ENCODE measurements at places on chromosomes 11 and 22.

GRCh38 chr11:67044496-67044895 is 12.2 kb upstream of the RHOD start:
- no peak for DNase-seq

GRCh38 chr11:15806217-15806616 is 550.1 kb downstream of the SOX6 start:
- DNase-seq: no peak

DNA sequence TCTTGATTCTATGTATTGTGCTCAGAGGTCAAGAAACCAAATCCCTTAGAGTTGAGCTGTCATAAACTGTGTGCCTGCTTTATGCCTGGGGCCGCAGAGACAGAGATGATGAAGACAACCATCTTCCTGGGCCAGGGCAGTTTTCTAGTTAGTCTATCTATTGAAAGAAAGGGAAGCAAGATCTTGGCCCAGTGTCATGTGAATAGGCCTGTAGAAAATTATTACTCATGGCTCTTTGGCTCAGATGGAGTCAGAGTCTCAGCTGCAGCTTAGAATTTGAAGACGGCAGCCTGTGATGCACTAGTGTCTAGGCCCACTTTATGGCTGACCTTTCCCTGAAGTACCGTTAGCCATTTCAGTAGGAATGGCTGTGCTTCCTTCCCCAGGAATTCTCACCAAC is 112.0 kb downstream of the DBX1 start:
- no peak for DNase-seq

DNA sequence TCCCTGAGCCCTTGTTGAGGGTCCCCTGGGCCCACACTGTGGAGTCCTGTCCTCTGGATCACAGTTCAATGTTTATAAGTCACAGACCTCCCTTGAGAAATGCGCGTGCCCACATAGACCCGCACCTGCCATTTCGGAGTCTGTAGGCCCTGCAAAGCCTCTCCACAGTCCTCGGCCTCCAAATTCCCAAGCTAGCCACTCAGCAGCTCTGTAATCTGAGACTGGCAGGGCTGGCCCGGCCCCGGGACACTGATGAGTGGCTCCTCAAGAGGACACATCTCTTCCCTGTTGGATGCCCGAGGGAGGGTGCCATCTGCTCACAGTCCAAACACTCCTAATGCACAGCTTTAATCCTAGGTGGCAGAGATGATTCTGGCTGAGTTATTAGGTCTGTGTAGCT is 39.1 kb downstream of the B3GAT1 start:
- DNase-seq: no peak

DNA sequence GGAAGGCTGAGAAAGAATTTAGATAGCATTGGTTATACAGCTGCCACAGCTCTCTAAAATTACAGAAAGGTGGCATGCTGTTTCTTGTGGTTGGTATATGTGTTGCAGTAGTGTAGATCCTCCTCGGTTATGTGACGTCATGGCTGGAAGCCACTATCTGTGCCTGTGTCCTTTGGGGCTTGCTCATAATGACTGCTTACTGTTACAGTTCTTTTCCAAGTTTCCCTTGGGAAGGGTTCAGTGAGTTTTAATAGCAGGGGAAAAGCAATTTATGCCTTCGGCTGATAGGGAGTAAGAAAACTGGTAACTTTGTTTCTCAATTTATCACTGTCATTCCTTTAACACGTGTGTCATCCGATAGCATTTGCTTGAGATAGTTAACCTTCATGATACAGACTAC is 47.2 kb downstream of the POLD3 start:
- DNase-seq: no peak

DNA sequence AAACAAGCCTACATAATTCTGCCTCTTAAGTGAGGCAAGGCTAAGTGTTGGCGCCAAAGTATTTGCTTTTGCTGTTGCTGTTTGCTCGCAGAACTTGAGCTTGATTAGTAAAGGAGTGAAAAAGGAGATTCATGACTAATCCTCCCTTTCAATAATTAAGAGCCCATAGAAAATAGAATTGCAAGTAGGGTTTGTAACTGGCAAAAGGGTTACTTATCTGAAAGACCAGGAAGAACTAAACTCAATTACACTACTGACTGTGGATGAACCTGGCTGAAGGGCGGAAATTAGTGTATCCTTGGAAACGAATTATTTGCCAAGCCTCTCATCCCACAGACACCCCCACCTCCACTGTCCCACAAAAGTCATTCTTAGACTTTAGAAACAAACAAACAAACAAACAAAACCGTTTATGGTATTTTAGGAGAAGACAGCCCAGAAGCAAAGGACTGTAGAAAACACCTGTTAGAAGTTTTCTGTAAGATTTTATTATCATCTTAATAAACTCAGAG is 411 bp upstream of the EXPH5 start:
- no peak for DNase-seq

GRCh38 chr11:107928046-107928766 is at the start of gene RAB39A:
TSS of gene RAB39A (plus strand) at chr11:107928448. CDS start at chr11:107928569, 121 bp downstream.
- DNase-seq: peak; percentile 86

GRCh38 chr22:36409911-36410756 is 22.4 kb upstream of the MYH9 start:
- peak; percentile 86 for DNase-seq

All from cerebellar nuclear complex (tissue), 1 donor.